ENCODE measurements at places on chromosomes 4 and X.

GRCh38 chr4:76003035-76003434 is 4.3 kb downstream of the CXCL9 start:
- DNase-seq = no peak

- DNase-seq = no peak
These were observed 350.8 kb upstream of the KLF3 start for GRCh38 chr4:38313175-38313574.

DNA sequence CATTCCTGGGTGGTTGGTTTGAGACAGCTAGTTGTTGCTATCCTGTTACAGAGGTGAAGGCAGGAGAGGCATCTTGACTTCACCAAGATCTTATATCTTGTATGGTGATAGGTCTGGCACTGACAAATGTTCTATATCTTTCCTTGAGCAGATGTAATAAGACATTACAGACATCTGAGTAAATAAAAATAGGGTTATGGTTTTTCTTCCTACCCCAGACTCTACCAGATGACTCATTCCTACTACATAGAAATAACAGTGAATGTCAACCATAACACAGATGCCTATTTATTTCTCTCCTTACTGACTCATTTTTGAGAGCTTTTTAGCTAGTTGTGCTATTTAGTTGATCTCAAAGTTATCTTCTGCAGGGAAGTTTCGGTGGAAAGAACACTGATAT is 21.9 kb downstream of the HNRNPH2 start:
- no peak for DNase-seq

GRCh38 chr4:165711912-165712311 is 161.1 kb upstream of the TLL1 start:
- no peak for DNase-seq

DNA sequence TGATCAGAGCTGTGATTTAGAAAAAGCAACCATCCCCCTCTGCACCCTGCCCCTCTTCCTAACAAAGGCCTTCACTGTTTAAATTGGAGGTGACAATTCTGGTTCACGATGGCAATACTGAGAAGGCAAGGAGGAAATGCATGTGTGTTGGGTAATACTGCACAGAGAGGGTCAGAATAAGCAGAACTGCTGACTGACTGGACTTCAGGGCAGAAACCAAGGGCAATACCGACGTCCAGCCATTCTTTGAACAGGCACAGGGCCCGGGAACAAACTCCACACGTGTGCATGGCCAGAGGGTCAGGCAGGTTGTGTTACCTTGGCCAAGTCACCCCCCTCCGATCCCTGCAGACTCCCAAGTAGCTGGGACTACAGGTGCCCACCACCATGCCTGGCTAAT is 6.0 kb downstream of the ACSL1 start:
- DNase-seq = no peak

DNA sequence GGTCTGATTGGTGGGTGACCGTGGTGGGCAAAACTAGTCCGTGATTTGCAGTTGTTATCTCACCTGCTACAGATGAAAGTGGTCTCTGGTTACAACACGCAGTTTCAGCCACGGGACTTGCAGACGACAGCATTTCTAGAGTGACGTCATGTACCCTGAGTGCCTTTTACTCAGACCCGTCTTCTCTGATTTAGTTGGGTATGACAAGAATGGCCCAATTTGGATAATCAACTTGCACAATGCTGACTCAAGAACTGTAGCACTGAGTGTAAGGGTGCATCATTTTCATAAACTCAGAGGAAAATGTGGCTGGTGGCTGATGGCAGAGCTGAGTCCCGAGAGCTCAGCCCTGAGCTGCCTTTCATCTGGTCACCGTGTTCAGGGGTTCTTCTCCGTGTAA is 281.4 kb upstream of the FRG1 start:
- DNase-seq = no peak

DNA sequence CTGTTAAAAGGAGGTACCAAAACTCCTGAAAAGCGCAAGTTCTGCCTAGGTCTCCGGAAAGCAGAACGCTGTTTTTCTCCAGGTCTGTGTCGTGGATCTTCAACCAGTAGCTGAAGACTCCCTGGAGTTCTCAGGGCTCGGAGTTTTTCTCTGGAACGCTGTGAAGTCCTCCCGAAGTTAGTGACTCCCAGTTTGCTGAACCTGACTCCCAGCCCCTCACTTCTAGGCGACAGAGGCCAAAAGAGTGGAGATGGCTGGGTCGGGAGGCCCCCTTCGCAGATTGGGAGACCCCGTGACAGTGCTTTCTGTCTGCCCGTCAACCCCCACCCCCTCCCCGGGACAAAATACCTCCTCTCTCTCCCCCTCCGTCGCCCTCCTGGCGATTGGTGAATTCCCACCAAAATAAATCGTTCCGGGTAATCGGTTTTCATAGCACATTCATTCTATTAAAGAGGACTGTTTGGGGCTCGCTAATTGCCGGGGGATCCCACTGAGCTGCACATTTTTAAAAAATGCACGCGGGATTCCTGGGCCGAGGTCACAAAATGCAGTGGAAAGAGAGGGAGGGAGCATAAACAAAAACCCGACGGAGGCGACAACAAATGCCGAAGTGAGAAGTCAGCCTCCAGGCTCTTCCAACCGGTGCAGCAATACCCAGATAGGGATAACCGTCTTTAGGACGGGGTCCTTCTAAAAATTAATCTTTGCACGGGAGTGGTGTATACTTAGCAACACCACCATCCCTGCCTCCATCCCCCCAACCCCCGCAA is 4.0 kb upstream of the MSX1 start:
- no peak for DNase-seq

GRCh38 chr4:8192748-8193738 is 6.0 kb upstream of the SH3TC1 start:
- no peak for DNase-seq

GRCh38 chr4:25803720-25804225 is 59.0 kb downstream of the SEL1L3 start:
- DNase-seq = no peak

DNA sequence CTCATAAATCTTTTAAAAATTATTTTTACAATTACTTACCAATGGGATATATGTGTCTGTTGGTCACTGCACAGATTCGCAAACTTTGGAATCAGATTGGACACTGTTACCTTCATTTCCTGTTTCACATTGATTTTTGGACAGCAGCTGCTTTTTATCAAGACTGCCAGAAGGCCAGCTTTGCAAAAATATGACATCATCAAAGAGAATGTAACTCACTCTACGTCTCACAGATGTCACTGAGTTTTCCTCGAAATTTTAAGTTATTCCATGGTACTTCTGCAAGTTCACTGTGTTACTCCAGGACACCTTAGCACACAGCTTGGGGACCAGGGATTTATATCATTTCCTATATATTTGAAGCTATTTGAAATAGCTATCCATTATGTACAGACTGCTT is 31.8 kb upstream of the MAGEB2 start:
- DNase-seq = no peak

- DNase-seq = no peak
These were observed 125.3 kb downstream of the COL4A6 start for GRCh38 chrX:108312957-108313356.

GRCh38 chr4:71992571-71993312 is 39.1 kb upstream of the NPFFR2 start:
- no peak for DNase-seq

DNA sequence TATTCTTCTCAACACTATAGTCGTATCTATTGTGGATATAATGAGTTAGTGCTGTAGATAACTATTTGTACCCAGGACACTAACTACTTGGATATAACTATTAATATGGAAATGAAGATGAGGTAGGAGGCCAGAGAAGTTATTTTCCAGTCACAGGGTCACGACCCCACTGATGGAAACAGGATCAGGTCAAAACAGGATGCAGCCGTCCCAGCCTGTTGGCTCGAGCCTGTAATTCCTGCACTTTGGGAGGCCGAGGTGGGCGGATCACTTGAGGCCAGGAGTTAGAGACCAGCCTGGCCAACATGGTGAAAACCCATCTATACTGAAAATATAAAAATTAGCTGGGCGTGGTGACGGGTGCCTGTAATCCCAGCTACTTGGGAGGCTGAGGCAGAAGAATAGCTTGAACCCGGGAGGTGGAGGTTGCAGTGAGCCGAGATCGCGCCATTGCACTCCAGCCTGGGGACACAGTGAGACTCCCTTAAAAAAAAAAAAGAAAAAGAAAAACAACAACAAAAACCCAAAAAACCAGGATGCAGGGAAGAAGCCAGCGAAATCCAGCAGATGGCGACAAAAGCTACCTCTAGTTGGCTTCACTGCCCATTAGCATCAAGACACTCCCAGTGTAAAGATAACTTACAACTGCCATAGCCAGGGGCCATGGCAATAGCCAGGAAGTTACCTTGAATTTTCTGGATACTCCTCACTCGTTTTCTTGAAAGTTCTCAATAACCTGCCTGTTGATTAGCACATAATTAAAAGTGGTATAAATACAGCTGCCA is 37.9 kb upstream of the NKAP start:
- no peak for DNase-seq

DNA sequence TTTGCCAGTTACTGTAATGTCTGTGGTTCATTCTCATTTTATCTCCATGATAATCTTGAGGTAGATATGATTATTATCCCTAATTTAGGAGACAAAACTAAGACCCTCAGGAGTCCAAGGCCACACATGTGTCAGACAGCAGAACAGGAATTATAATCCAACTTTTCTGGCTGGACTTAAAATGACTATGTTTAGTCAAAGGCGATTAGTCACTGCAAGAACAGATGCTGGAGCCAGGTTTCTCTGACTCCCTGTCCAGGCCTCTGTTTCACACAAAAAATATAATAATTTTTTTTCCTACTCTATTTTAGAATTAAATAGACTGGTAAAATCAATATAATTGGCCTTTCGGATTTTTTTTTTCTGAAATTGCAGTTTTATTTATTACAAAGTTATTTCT is 56.7 kb upstream of the TMEM131L start:
- DNase-seq = no peak

DNA sequence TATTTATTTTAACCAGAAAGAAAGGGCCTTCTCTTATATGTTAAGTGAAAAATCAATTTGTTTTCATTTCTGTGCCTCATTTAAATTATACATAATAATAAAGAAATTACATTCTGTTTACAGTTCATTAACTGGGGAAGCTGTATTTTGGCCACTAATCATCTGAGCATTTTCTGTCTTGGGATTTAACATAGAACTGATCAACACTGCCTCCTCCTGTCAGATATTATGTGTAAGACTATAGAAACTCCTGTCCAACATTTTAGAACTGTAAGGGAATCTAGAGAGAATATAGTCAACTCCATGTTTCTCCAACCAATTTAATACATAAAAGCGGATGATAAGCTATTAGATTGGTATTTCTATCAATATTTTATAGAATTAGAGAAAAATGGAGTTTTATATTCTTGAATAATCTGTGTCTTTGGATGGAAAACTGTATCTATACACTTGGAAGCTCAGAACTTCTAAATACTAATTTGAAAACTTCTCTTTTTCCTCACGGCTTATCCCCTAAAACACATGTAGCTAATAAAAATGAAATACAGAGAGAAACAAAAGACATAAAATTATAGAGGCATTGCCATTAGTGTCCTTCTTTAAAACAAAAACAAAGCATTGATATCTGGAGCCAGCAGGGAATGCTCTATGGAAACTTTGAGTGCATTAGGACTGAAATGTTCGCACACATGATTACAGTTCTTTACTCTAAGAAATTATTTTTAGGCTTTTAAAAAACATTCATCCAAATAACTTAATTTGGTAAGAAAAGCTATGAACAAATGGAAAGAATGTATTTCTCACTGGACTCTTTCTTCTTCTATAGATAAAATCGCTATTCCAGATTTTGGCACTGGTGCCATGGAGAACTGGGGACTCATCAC is 33.1 kb downstream of the ENPEP start:
- no peak for DNase-seq

DNA sequence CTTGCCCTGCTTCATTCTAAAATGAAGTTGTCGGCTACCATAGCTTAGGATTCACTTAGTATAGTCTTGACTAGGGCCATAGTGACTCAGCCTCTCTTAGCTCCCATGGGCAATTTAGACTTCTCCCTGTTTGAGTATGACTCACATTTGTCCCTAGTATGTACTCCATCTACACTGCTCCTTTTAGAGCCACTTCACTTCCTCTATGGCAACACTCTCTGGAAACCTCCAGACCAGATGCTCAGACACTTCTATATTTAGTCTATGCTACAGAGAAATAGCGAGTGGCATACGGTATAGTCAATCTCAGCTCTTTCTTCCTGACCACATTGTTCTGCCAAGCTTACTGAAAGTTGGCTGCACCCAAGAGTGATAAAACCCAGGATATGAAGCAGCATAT is 11.2 kb downstream of the MEPE start:
- no peak for DNase-seq

DNA sequence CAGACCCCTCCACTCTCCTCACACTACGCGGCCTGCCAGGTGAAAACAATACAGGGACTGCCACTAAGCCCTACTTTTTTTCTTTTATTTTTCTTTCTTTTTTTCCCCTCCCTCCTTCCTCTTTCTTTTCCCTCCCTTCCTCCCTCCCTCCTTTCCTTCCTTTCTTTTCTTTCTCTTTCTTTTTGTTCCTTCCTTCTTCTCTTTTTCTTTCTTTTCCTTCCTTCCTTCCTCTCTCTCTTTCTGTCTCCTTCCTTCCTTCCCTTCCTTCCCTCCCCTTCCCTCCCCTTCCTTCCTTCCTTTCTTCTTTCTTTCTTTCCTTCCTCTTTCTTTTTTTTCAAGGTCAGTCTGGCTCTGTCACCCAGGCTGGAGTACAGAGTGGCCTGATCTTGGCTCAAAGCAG is 41.9 kb downstream of the RWDD4 start:
- DNase-seq = no peak

DNA sequence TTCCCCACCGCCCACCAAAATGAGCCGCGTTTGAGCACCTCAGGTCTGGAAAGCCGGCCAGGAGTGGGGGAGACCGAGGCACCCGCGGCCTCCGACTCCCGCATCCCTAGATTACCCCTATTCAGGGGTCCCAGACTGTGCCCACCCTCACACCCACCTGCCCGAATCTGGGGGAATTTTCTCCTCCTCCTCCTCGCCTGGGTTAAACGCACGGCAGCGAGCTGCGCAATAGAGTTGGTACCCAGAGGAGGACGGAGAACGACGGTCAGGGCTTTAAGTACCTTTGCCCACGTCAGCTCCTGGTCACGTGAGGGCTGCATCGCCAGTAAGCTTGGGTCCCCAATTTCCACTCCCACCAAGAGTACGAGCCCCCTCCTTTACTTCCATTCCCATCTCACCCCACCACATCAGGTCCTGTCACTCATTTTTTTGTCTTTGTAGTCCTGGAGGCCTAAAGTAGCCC is at the start of gene ARMCX2:
Gene ARMCX2 (minus strand): TSS at position 250 of the 463 bp plus-strand sequence. CDS start 2,262 bp downstream, outside the sequence.
- no peak for DNase-seq

DNA sequence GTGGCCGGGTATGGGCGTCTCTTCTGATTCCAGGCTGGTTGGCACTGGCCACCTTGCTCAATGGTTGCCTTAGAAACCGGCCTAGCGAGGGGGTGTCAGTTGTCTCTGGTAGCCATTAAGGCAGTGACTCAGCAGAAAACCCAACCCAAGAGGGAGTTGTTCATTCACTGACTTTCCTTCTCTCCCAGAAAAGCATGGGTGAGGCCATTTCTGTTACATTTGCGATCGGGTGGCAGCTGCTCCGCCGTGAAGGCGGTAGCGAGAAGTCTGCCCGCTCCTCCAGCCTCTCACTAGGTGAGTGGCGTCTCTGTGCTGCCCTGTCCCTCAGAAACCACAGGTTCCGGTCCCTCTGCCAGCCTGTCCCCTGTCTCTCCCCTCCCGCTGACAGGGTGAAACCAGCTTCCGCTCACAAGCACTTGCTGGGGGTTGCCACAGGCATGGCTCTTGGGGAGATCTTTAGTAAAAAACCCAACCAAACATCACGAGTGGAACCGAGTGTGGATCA is 17.4 kb downstream of the IRAK1 start:
- DNase-seq = peak; percentile 56

GRCh38 chrX:42398967-42399631 is 378.9 kb downstream of the PPP1R2C start:
- peak; percentile 34 for DNase-seq

Measured in CD4-positive, alpha-beta T cell treated with Interleukin-6 at 100 ng/mL for 8 hours (primary cell).